Left lung (tissue), 14 donors: ENCODE measurements at places on chromosomes 6 and 20. TPM values are rescaled to one million over a fixed set of nuclear protein-coding genes. Genes with fewer than 3 reads are reported as not detected.

Gene CCN5
- 14.3 TPM for total RNA-seq

- DNase-seq, result no peak
These were observed 121.2 kb upstream of the RUNX2 start for GRCh38 chr6:45206793-45207492.

DNA sequence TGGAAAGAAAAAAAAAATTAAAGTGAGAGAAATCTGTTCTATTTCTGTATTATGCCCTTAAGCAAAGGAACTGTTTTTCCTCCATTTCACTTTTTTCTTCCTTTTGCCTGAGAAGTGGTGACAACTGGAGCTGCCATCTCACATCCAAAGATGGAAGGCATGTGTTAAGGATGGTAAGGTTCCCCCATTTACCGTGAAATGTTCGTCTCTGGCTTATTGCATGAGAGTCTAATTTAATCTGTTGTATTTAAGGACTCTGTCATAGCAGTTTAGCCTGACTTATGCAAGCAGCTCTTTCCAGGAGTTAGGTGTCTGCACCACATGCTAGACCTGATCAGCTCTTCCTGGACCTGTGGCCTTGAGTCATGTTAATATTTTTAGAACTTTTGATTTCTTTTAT is 389.5 kb upstream of the MAP3K7 start:
- DNase-seq, result no peak

DNA sequence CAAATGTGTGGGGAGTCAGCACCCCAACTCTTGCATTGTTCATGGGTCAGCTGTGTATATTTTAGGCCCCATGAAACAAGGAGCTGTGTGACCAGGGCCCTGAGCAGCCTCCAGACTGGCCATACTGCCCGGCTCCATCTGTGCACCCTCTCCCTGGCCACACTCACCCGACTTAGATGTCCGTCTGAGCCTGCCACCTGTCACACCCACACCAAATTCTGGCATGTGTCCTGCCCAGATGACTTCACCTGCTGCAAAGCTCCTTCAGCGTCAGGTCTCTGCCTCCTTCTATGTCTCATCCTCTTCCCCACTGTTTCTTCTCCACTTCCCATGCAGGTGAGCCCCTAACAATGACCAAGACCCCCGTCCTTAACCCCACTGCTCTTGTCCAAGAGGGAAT is 88.1 kb upstream of the THBS2 start:
- no peak for DNase-seq
